Frontal cortex (tissue), 4 donors: ENCODE measurements at places on chromosomes 16 and 17. TPM values are rescaled to one million over a fixed set of nuclear protein-coding genes. Genes with fewer than 3 reads are reported as not detected.

- DNase-seq = no peak
Measured at GRCh38 chr16:66814734-66815133, 13.3 kb upstream of the TERB1 start.

DNA sequence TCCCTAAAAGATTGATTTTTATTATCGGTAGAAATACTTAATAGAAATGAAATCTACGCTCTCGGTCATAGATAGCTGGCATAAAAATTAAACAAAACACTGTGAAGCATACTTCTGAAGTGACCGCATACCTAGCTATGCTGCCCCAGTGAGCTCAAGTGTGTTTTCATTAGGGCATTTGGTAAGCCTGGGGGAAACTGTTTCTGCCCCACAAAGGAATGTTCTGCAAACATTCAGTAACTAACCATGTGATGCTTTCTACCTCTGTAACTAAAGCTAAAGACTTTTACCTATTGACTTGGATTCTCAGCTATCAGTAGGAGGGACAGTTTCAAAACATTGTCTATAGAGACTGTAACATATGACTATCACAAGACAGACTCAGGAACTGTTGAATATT lies 93.5 kb upstream of the HSBP1 start:
- no peak for DNase-seq

GRCh38 chr17:48995974-48996721 lies 1.0 kb upstream of the IGF2BP1 start:
- DNase-seq = no peak

DNA sequence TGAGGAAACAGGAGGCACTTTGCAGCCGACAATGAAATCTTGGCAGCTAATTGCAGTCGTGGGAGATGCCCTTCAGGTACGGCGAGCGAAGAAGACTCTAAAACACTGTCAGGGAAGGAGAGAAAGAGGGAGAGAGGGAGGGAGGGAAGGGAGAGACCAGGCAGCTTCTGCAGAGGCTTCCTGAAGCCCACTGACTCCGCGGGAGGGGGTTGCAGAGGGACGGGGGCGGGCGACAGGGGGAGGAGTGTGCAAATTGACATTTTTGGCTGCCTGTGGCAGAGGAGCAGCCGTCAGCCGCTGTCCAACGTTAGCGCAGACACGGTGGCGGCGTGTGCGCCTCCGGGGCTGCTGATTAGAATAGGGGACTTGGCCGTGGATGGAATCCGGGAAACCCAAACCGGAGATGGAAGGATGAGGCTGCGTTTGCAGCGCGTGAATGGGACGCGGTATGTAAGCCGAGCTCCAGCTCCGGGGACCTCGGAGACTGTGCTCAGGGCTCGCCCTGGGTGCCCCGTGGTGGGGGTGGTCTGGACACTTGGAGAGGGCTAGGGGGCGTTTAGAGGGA lies 849.1 kb upstream of the RBFOX1 start:
- DNase-seq = no peak

Gene DNAAF8
- 1.2 TPM for total RNA-seq

DNA sequence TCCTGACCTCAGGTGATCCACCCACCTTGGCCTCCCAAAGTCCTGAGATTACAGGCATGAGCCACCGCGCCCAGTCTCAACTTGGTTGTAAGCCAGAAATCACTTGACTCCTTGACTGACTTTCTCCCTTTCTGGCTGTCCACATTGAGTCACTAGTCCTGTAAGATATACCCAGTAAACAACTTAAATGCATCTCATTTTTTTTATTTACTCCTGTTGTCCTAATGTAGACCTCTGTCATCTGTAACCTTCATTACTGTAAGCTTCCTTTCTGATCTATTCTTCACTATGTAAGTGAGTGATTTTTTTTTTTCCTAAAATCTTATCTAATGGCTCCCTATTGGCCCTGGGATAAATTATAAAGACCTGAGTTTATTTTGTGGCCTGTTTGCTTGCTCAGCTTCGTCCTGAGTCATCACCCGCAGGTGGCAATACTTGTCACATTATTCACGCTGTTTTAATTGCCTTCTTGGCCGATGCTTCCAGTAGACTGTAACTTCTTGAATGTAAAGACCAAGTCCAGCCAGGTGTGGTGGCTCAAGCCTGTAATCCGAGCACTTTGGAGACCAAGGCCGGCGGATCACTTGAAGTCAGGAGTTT lies 41.0 kb downstream of the PAFAH1B1 start:
- DNase-seq = no peak

DNA sequence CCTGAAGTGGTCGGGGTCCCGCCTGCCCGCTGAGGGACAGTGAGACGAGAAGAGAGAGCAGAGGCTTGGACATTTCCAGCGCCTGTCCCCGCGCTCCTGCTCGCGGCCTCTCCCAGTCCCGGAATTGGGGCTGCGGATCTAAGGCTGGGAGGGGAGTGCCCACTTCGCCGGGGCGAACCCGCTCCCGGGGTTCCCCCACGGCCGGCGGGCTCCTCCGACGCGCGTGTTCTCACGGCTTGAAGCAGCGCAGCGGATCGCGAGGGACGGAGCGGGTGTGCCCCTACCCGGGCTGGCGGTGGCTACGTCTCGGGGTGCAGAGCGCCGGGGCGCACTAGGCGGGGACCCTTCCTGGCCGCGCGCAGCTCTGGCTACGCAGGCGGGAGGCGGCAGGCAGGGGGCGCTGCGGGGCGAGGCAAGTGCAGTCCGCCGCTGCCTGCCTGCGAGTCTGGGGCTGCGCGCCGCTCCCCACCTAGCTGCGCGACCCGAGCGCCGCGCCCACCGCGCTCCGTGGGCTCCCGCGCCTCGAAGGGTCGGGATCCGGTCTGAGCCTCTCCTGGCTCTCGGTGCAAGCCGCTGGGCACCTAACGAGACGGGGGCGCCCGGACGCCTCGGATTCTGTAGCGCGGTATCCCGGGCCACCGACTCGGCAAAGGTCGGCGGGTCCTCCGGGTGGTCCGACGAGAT lies 1.2 kb downstream of the NGFR start:
- DNase-seq = peak; percentile 87

Gene RHBDF2
- 1.6 TPM for total RNA-seq

DNA sequence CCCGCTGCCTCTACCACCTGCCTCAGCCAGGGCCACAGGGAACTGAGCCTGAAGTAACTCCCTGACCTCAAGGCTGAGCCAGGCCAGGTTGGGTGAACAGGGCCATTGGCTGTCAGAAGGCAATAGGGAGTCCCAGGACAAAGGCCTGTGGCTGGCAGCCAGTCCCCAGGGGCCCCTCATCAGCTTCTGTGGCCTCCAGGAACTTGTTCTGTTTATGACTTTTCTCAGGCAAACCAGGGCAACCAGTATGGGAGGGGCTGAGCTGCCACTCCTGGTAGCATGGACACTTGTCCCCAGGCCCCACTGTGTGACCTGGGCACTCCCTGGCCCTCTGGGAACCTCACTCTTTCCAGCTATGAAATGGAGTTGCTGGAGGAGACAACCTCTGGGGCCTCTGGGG lies 40.1 kb downstream of the CPNE2 start:
- no peak for DNase-seq

Gene COX6A2
- total RNA-seq = not detected

Gene SPIRE2
- total RNA-seq = 14.7 TPM

- no peak for DNase-seq
Measured at GRCh38 chr16:30997725-30998711, 12.4 kb downstream of the STX1B start.

DNA sequence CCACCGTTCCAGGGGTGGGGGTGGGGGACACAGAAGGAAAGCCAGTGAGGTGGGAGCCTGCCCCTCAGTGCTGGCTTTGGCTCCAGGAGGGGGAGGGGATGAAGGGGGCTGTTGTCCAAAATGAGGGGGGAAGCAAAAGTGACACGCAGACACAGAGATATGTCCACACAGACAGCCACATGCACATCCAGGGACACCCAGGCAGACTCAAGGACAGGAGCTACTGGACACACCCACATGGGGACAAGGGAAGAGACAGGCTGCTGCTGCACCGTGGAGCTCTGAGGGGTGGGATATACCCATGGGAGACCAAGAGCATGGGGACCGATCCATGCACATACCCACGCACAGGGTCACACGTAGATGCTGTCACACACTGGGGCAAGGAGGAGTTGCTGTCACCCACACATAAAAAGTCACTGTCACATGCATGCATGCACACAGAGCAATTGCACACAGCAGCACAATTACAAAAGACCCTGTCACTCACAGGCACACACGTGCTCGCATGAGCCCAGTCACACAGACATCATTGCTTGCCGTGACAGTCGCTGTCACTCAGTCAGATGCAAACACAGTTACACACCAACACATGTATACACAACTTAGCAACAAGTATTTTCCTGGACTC lies 1.3 kb downstream of the THRA start:
- no peak for DNase-seq

Gene KRT39
- not detected for total RNA-seq

DNA sequence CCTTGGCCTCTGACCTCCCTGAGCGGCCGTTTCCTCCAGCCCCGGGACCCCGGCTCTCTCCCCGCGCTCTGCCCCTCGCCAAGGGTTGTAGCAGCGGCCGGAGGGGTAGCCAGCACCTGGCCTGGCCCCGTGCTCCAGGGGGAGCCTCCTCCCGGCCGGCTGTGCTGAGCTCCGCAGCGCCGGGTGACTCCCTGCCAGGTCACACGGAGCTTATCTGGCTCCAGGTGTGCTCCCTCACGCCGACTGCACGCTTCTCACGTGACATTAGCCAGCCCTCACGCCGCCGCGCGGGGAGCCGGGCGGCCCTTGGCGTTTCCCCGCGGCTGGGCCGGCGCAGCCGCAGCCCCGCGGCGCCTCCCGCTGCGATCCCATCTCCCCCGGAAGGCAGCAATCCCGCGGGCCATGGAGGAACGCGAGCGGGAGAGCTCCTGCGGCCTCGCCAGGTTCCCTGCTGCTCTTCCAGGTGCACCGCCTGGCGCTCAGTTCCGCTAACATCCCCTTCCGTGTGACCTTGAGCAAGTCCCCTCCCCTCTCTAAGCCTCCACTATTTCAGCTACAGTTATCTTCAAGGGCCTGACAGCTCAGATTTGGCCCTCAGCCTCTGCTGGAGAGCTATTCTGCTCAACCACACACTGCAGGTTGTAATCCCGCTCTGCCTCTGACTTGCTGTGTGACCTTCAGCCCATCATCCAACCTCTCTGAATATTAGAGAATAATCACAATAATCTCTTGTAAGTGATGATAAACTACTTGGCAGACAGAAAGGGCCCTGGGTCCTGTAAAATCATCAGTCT lies 3.4 kb downstream of the MYO18A start:
- DNase-seq = no peak

GRCh38 chr16:52283584-52284375 lies 263.2 kb downstream of the TOX3 start:
- DNase-seq = no peak

GRCh38 chr17:51091635-51092034 lies 29.0 kb downstream of the SPAG9 start:
- no peak for DNase-seq

- DNase-seq = peak; percentile 81
Measured at GRCh38 chr17:15944759-15945526, at the start of gene ADORA2B. TSS of gene ADORA2B (plus strand) at chr17:15945130. CDS start at chr17:15945249, 119 bp downstream.

GRCh38 chr16:9135797-9136196 lies 44.4 kb downstream of the HAPSTR1 start:
- DNase-seq = no peak

Gene G6PC1
- total RNA-seq = not detected

DNA sequence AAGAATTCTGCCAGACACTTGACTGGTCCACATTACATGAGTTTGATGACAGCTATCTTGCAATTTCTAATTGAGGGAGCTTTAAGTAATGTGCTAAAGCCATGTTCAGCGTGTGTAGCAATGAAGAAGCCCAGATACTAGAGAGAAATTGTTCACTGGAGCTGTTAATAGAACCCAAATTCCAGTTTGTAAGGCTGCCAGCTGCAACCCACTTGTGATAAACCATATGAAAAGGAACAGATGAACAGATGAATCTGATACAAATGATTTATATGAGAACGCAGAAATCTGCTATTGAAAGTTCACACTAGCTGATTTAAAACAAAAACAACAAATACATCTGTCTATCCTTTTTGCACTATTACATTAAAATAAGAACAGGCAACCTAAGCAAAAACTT lies 6.2 kb downstream of the NACA2 start:
- no peak for DNase-seq

DNA sequence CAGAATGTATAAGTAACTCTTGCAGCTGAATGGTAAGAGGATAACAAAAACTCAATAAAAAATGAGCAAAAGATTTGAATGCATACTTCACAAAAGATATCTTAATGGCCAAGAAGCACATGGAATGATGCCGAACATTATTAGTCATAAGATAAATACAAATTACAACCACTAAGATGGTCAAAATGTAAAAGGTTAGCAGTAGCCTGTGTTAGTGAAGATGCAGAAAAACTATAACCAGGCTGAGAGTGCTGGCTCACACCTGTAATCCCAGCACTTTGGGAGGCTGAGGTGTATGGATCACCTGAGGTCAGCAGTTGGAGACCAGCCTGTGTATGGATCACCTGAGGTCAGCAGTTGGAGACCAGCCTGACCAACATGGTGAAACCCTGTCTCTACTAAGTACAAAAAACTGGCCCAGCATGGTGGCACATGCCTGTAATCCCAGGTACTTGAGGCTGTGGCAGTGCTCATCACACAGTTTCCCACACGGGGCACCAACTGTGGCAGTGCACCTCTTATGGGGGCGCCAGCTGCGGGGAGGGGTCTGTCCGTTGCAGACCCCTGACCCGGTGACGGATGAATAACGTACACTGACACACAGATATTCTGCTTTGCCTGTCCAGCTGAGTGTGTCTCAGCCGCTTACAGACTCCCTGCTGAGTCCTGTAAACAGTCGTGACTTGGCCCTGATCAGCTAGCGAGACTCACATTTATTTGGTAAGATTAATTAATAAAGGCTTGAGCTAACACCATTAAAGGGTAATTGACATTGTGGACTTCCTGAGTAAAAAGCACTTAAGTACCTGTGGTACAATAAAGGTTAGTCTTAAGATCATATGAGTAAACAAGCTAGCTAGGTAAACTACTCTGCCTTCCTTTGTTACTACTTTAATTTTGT lies 45.7 kb upstream of the FAM20A start:
- no peak for DNase-seq

DNA sequence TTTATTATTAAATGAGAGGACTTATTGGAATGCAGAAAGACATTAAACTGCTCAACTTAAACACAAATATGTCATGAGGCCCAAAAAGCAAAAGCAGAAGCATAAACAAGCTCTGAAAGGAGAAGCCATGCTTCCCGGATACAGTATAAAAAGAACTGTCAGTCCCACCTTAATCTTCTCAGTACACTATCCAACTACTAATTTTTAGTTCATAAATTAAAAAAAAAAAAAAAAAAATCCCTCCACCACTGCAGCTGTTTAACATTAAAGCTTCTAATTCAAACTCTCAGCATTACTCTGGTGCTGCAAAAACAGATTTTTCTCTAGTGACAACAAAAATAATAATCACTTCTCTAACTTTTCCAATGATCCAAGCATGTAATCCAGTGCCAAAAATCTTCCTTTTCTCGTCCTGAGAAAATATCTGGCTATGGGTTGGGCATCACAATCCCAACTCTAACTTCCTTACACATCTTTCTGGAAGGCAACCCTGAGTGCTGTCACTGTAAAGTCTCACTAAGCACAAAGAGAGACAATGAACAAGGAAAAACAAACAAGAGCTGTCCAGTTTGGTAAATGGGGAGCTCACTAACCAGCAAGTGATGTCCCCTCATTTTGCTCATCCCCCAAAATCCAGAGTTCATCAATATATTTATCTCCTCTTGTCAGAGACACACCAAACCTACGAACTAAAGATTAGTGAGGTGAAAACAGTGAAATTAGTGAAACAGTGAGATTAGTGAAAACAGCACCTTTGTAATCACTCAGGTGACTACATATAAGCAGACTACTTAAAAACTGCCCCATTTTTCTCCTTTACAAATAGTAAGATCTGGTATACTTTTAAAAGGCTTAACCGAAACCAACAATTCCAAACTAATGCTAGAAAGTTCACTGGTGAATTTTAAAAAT lies 5.5 kb downstream of the USP32 start:
- DNase-seq = no peak

Gene CCL15
- not detected for total RNA-seq

Gene UTS2R
- not detected for total RNA-seq

GRCh38 chr16:11413907-11414595 lies 68.8 kb downstream of the RMI2 start:
- no peak for DNase-seq
